ENCODE measurements at places on chromosomes 5 and 9.

GRCh38 chr9:36504156-36504555 lies 68.5 kb upstream of the MELK start:
- DNase-seq = no peak

DNA sequence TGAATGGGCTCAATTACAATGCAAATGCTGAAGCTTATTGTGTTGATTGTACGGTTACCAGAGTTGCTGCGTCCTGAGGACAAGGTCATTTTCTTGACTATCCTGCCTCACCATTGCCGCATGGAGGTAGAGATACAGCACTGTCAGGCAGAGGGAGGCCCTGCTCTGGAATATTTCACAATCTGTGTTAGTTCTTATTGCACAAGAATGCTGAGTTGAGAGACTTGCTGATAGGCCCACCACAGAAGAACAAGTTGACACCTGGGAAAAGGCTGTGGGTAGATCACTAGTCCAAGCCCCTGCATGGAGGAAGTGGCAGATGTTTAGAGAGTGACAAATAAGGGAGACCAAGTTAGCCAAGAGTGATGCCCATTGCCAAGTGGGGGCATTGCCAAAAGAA lies 344.5 kb upstream of the ITGA1 start:
- DNase-seq = no peak

DNA sequence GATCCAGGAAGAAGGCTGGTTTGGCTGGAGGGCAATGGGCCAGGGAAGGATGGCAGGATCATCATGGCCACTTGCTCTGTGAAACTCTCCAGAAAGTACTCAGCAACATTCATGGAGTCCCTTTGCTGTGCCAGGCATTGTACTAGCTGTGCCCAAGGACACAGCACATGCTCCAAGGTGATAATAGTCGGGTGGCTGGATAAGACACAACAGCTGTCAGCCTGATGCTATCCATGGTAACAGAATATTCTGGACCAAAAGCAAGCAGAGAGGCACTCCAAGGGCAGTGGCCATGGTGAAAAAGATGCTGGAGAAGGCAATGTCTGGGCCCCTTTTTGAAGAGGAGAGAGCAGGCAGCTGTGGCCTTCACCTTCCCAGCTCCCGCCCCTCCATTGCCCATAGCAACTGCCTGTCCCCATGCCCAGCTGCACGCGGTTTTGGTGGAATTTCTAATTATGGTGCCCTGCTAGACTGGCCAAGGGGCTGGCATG lies 113.8 kb upstream of the CPEB4 start:
- no peak for DNase-seq

DNA sequence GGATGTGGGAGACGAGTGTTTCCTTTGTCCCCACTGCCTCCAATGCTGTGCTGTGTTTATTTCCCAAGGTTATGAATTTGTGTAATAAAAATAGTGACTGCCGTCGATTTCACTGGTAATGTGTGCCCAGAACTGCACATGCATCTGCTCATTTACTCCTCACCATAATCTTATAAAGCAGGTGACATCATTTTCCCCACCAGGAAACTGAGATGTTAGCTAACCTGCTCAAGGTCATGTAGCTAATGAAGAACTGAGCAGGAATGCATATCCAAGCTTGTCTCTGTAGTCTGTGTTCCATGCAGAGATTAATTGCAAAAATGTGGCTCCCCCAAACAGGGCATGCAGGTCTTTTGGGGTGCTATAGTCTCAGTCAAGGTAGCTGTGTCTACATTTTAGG lies 224.4 kb downstream of the TENT4A start:
- no peak for DNase-seq

- DNase-seq = no peak
Observed at GRCh38 chr5:32854473-32854872, 143.4 kb downstream of the NPR3 start.

- no peak for DNase-seq
Observed at GRCh38 chr9:3256571-3257330, 269.1 kb downstream of the RFX3 start.

DNA sequence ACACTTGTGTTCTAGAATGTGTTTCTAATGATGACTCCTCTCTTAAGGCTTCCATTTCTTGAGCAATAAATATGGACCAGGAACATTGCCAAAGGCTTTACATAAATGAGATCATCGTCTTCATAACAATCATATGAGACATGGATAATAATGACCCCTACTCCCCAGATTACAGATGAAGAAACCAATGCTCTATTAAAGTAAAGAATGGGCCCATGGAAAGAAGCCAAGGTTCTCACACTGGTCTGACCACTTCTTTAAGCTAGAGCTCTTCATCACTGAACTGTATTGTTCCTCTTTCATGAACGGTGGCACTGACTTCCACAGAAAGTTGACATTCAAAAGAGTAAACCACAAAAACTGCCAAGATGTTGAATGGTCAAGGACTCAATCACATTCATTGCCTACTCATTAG lies 65.3 kb downstream of the MARCHF3 start:
- no peak for DNase-seq

- DNase-seq = no peak
Observed at GRCh38 chr9:72006501-72006900, 53.9 kb downstream of the C9orf57 start.

- no peak for DNase-seq
Observed at GRCh38 chr5:158514319-158514985, 585.3 kb downstream of the EBF1 start.

- no peak for DNase-seq
Observed at GRCh38 chr5:72465066-72465465, 42.1 kb downstream of the ZNF366 start.

GRCh38 chr9:88388886-88389605 lies 802 bp downstream of the SPIN1 start:
- peak; percentile 87 for DNase-seq

GRCh38 chr9:130590305-130590704 lies 10.9 kb downstream of the FUBP3 start:
- DNase-seq = no peak

GRCh38 chr5:64794053-64794770 lies 25.5 kb downstream of the CWC27 start:
- no peak for DNase-seq
